Naive thymus-derived CD8-positive, alpha-beta T cell (primary cell): ENCODE measurements at places on chromosomes 6 and 20.

GRCh38 chr20:51620432-51620831, 77.9 kb upstream of the NFATC2 start:
- DNase-seq, result no peak

GRCh38 chr6:37251211-37251780, 6.3 kb upstream of the TBC1D22B start:
- DNase-seq, result no peak

DNA sequence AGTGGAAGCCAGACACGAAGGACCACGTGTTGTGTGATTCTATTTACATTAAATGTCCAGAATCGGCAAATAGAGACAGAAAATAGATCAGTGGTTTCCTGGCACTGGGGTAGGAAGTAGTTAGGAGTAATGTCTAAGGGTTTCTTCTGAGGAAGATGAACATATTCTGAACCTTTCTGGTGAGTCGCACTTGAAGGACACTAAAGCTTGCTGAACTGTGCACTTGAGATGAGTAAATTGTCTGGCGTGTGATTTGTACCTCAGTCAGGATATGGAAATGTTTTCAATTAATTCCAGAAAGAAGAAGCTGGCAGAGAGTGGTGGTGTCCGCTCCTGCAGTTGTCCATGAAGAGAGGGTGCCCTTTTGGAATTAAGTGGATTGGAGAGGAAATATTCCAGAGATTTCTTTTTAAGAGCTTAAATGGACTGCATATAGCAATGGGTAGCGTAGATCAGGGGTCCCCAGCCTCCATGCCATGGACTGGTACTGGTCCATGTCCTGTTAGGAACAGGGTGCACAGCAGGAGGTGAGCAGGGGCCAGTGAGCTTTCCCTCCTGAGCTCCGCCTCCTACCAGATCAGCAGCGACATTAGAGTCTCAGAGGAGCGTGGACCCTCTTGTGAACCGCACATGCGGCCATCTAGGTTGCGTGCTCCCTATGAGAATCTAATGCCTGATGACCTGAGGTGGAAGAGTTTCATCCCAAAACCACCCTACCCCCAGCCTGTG, 12.4 kb upstream of the KIF25 start:
- no peak for DNase-seq

DNA sequence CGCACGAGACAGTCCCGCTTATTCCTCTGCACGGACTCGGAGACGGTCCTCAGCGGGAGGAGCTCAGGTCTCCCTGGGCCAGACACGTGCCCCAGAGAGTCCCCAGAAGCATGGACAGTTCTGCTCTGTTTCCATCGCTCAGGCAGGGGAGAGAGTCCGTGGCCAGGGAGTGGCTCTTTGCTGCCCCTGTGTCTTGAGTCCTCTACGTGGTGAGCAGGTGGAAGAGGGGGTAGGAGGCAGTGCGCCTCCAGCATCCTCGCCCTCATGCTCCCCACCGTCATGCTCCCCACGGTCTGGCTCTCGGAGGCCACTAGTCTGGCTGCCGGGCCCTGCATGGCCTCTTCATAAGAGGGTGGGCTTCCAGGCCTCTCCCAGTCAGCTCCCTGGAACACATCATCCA, 8.9 kb downstream of the TAGAP start:
- DNase-seq, result no peak

DNA sequence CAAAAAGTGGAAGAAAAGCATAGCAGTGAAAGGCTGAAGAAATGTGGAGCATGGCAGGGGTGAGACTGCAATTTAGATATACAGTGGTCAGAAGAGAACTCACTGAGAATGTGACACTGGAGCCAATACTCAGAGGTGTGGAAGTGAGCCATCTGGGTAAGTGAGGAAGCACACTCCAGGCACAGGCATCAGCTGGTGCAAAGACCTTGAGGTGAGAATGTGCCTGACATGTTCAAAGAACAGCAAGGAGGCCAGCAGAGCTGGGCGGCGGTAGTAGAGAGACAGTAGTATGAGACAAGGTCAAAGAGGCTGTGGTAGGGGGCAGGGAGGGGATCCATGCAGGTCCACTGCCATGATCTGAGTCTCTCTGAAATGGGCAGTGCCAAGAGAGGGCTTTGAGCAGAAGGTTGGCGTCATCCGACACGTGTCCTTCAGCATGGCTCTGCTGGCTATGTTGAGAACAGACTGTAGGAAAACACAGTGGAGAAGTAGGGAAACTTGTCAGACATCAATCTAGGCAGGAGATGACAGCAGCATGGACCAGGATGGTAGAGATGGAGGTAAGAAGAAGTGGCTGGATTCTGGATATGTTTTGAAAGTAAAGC, 84.4 kb downstream of the PLCG1 start:
- DNase-seq, result no peak

DNA sequence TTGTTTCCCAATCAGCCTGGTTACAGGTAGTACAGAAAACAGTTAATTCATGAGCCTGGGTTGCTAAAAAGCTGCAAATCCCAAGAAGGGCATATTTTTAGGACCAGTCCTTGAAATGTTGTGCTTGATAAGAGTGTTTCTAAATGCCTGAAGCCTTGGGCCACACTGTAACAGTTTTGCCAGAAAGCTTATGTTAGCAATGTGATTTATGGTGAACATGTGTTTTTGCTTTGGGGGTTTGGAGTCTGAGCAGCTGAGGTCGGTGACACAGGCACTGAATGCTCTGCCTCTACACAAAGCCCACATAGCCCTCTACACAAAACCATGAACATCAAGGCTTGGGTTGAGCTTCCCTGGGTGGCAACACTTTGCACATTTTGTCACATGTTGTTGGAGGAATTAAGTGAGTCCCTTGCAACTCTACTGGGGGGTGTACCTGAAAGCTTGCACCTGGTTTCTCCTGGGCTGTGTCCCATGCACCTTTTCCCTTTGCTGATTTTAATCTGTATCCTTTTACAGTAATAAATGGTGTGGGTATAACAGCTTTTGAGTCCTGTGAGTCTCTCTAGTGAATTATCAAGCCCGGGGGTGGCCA, 22.2 kb downstream of the AHI1 start:
- no peak for DNase-seq

GRCh38 chr6:158143700-158144099, 24.4 kb downstream of the SERAC1 start:
- no peak for DNase-seq

DNA sequence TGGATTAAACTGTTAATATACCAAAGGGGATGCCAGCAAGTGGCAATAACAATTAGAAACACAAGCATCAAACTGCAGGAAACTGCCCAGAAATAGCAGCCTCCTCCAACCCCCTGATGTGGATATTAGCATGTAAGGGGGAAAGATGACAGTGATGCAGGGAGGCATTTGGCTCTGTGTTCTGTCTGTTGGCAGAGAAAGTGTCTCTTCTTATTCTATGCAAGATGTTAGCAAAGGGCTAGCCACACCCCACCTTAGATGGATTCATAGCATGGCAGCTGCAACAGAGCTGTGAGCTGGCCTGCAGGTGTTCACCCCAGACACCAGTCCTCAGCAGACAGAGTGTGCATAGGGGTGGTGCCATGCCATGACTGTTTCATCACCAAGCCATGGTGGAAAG, 38.0 kb downstream of the SCP2D1 start:
- no peak for DNase-seq

DNA sequence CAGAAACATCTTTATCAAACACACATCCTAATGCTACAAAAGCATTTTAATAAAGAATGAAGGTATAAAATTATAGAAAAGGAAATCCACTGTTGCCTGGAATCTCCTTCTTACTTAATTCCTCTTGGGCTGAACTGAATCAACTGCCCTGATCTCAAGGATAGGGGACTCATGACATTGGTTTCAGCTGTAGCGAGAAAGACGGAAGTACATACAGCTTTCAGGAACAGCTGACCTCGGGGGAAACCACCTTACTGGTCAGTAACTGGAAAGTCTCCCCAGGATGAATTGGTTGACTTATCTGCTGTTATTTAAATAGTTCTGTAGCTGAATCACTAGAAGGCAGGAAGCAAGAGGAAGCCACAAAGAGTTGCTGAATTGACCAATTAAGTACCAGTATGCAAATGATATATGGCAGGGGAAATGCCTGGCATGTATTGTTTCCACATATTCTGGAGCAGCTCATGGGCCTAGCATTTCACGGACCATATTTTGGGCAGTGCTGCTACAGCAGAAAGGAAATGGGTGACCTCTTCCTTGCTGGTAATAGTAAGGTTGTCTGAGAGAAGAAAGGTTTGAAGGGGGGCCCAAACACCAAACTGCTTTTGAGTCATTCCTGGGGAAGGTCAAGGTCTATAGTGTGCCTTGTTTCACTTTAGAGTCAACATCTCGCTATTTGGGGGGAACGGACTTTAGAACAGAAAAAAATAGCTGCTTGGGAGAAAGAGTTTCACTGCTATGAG, 43.7 kb upstream of the MAP7 start:
- peak; percentile 25 for DNase-seq

DNA sequence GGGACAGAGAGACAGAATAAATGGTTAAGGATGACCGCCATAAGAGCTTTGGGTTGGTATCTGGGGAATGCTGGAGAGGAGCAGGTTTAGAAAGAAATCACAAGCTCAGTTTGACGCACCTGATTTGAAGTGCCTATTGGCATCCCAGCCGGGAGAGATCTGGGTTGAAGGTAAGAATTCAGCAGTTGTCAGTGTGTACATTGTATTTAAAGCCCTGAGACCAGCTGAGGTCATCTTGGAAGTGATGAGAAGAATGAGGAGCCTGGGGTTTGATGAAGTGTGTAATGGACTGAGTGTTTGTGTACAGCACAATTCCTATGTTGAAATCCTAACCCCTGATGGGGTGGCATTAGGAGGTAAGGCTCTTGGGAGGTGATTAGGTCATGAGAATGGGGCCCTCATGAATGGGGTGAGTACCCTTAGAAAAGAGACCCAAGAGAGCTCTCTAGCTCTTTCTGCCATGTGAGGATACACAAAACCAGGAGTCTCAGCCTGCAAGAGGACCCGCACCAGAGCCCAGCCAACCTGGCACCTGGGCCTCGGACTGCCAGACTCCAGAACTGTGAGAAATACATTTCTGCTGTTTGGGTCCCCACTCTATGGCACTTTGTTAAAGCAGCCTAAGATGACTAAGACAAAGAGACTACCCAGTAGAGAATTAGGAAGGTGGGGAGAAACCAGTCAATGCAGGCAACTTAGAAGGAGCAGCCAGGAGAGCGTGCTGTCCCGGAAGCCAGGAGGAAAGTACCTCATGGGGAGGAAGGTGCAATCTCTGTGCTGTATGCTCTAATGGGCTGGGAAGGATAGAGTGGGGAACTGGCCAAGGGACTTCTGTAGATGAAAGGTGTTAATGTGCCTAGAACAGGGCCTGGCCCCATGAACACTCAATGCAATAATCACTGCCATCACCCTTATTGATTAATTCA, 133.7 kb upstream of the SLC24A3 start:
- DNase-seq, result no peak

DNA sequence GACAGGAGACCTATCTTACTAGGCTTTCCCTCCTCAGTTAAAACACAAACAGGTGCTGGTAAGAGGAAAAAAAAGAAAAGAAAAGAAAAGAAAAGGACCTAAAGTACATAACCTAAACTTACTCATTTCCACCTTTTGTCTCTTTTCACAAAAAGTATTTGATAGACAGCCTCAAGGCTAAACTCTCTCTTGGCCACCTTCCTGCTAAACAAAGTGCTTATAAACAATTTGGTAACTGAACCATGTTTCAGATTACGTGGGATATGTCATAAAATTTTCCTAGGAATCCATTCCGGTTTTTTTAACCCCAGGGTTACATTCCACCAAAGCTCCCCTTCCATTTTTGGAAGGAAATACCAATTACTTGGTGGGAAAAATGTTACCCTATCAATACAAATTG, 109.0 kb downstream of the PRND start:
- no peak for DNase-seq

- DNase-seq, result no peak
Measured at GRCh38 chr6:139017227-139017626, 11.3 kb upstream of the ABRACL start.

DNA sequence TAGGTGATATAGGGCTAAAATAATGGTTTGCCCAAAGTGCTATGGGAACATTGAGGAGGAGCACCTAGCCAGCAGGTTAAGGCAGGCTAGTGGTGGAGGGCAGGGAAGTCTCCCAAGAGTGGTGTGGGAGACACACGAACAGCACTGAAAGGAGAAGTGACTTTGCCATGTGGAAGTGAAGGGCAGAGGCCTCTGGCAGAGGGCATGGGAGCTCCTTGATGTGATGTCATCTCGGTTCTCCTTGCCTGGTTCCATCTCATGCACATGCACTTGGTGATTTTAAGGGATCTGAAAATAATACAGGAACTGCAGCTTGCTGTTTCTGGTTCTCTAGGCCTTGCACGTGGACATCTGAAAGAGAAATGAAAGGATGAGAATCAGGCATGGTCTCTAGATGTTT, 4.7 kb upstream of the MAP3K4 start:
- DNase-seq, result no peak

DNA sequence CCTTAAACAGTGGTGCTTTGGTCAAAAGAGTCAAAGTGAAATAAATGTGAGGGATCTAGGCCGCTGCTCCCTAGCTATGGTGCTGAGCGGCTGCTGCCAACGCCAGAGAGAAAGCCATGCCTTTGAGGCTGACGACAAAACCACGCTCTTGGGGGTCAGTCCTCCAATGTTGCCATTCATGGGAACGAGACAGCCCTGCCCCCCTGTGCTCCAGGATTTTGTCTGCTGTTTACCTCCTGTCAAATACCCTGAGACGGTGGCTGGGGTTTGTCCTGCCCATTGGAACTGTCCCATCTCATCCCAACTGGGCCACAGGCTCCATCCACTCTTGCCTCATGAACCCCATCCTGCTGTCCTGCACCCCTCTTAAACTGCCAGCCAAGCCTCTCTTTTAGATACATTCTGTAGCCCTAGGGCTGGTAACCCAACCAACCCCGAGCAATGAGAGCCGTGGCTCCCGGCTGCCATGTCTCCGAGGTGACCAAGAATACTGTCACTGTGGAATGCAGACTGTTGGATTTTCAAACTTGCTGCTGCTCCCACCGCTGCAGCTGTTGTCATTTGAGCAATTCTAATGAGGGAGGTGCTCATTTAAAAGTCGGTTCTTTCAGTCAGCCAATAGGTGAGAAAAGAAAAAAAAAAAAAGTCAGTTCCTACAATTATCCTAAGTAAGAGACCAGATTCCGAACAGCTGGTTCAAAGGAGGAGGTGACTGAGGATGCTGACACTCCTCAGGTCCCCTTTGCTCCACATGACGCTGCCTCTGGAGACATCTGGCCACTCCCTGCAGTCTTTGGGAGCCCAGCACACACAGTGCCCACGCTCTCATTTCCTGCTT, 73.1 kb upstream of the QKI start:
- no peak for DNase-seq
